Activated CD4-positive, alpha-beta memory T cell treated with anti-CD3 and anti-CD28 coated beads, Interleukin-2, amount 10 ng/mL, durations not matched to agents 7 days and 5 days (primary cell): ENCODE measurements at places on chromosomes 3 and 15. TPM values are rescaled to one million over a fixed set of nuclear protein-coding genes. Genes with fewer than 3 reads are reported as not detected.

The ZNF639 gene
- total RNA-seq = 31.5 TPM

The C15orf62 gene
- 1.2 TPM for total RNA-seq

The TRIM42 gene
- total RNA-seq = not detected

The ZIC1 gene
- not detected for total RNA-seq

The MEX3B gene
- total RNA-seq = 0.91 TPM

The CACNA2D2 gene
- total RNA-seq = 0.55 TPM

The SI gene
- not detected for total RNA-seq

The ALG1L2 gene
- total RNA-seq = not detected

The ZNF445 gene
- 19.6 TPM for total RNA-seq

The SIDT1 gene
- 25.5 TPM for total RNA-seq

The RBPMS2 gene
- total RNA-seq = not detected

The ISLR2 gene
- 0.08 TPM for total RNA-seq

The TMCO5A gene
- total RNA-seq = not detected

The GPR62 gene
- not detected for total RNA-seq

GRCh38 chr15:68154923-68155559 lies 50.1 kb downstream of the CALML4 start:
- no peak overlapping the region for H3K27ac ChIP-seq
- H3K4me1 ChIP-seq = no peaks in the 10 kb centered on the region
- DNase-seq = no peak
- H3K36me3 ChIP-seq = peaks cover 31% of the 10 kb centered on the region
- no peaks in the 10 kb centered on the region for H3K27me3 ChIP-seq

DNA sequence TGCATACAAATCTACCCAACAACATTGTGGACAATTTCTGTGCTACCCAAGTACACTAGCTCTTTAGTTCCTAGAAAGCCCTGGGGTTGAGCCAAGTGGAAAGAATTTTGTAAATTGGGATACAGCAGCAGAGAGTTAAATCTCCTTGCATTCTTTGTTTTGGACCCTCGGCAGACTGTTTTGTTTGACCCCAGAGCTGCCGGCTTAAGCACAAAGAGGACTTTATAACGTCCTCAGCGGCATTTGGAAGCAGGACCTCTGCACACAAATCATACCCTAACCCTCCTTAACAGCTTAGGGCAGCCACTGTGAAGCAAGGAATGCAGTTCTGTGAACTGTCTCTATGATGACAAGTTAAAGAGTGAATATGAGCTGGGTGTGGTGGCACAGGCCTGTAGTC lies 415.3 kb downstream of the CNTN4 start:
- no peaks in the 10 kb centered on the region for H3K27me3 ChIP-seq
- H3K4me3 ChIP-seq = no peak overlapping the region
- H3K36me3 ChIP-seq = no peaks in the 10 kb centered on the region
- no peak overlapping the region for H3K27ac ChIP-seq
- DNase-seq = no peak

DNA sequence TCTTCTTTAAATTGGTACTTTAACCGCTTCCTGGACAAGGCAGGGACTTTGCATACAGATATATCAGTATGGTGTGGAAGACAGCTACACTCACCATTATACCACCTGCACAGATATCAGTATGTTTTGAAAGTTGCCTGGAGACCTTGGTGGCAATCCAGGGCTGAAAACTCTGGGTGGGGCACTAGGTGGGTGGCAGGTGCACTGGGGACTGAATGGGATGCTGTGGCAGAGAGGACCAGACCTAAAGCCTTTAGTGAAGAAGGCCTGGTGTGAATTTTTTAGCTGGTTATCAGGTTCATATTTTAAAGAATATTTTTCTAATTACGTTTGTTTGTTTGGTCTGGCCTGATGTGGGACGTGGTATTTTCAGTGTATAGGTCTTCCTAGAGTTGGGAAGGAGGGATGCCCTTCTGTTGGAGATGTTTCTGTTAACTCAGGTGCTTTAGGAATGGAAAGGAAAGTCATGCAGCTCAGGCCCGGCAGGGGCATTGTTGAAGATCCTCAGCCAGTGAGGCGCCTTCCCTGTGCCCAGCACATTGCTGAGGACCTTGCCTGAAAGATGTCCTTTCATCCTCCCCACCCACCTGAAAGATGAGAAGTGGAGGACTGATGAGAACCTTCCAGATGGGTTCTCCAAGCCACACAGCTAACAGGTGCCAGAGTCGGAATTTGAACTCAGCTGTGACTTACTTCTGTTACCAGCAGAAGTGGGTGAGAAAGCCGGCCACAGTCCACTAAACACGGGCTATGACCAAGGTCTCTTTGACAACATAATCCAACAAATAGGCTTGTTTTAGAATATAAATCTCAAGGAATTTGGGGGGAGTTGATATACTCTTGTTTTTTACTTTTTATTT lies 77.3 kb downstream of the APBA2 start:
- H3K27ac ChIP-seq = no peak overlapping the region
- DNase-seq = no peak
- peaks cover 3% of the 10 kb centered on the region for H3K4me1 ChIP-seq
- no peaks in the 10 kb centered on the region for H3K36me3 ChIP-seq

GRCh38 chr3:86867982-86868381 lies 123.0 kb downstream of the VGLL3 start:
- H3K36me3 ChIP-seq = no peaks in the 10 kb centered on the region
- H3K4me3 ChIP-seq = no peak overlapping the region
- H3K27ac ChIP-seq = no peak overlapping the region
- no peaks in the 10 kb centered on the region for H3K4me1 ChIP-seq
- no peaks in the 10 kb centered on the region for H3K27me3 ChIP-seq

DNA sequence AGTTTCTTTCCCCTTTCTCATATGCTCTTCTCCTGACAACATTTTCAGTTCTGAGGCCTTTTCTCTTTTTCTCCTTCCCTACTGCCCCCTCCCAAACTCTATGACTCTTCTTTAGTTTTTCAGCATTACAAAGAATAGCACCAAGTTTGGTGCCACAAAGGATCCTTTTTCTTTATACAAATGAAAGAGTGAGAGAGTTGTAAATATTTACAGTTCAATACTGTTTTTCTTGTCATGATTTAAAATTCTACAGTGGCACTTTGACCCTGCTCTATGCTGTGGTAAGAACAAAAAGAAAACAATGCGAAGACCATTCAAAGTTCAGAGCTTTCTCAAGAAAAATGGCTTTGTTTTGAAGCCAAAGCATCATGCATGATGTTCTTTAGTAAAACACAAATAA lies 667.9 kb upstream of the SGO1 start:
- DNase-seq = no peak
- H3K36me3 ChIP-seq = no peaks in the 10 kb centered on the region
- no peaks in the 10 kb centered on the region for H3K4me1 ChIP-seq

DNA sequence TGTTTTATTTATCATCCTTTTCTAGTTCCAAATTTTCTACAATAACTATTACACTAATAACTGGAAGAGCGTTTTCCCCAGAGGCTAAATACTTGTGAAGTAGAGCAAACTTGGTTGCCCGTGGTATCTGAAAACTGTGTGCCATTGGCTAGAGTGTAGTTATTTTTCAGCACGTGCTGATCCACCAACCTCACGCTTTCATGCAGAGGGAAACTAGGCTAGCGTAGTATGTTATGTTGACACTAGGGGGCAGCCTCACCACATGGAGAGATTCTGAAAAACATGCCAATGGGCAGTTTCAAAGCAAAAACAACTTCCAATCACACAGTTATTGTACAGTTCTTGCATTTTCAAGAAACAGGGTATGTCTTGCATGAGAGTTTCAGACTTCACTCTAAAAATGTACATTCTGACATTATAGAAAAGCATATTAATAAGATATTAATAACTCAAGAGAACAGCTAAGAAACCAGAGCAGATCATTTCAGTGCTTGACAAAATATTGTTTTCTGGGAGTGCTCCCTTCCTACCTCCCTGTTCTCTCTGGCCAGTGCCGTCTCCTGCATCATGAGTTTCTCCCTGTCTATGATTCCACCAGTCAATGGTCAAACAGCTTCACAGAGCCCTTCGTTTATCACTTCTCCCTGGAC lies 39.7 kb downstream of the SPATA12 start:
- H3K4me1 ChIP-seq = peaks cover 2% of the 10 kb centered on the region
- H3K27me3 ChIP-seq = no peaks in the 10 kb centered on the region
- H3K4me3 ChIP-seq = no peak overlapping the region

GRCh38 chr3:142574665-142575064 lies 3.9 kb downstream of the ATR start:
- H3K4me1 ChIP-seq = peaks cover 42% of the 10 kb centered on the region
- no peak overlapping the region for H3K27ac ChIP-seq
- DNase-seq = no peak
- no peaks in the 10 kb centered on the region for H3K27me3 ChIP-seq
- H3K4me3 ChIP-seq = no peak overlapping the region

DNA sequence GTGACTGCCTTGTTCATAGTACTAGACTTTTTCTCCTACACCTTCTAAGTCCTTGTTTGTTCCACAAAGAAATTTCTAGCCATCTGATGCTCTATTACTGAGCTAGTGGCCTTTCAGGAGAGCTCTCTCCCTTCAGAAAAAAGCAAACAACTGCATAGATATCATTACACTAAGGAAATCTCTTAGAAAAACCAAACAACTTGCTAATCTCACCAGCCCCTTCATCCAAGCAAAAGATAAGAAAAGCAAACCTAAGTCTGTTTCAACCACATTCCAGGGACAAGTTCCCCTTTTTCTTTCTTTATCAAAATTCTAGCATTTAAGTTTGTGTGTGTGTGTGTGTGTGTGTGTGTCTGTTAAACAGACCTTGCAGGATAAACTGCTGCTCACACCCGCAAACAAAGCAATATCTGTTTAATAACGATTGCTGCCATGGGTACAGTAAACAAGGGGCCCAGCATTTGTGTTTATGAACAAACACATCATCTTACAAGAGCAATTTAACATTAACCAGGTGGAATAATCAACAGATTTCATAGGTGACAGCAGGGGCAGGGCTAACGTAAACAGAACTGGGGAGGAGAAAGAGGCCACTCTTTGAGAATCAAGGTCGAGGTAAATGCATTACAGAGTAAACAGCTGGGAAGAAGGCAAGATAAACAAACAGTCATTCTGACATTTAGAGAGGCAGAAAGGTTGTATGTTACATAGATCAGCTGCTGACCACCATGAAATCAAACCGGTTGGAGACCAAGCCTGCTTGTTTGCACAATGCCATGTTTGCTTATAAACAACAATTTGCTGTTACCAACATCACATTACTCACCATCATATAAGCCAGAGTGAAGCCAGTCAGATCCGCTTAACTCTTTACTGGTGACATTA lies 375.1 kb downstream of the FOXP1 start:
- DNase-seq = no peak
- H3K36me3 ChIP-seq = no peaks in the 10 kb centered on the region
- no peaks in the 10 kb centered on the region for H3K27me3 ChIP-seq
- no peak overlapping the region for H3K27ac ChIP-seq

DNA sequence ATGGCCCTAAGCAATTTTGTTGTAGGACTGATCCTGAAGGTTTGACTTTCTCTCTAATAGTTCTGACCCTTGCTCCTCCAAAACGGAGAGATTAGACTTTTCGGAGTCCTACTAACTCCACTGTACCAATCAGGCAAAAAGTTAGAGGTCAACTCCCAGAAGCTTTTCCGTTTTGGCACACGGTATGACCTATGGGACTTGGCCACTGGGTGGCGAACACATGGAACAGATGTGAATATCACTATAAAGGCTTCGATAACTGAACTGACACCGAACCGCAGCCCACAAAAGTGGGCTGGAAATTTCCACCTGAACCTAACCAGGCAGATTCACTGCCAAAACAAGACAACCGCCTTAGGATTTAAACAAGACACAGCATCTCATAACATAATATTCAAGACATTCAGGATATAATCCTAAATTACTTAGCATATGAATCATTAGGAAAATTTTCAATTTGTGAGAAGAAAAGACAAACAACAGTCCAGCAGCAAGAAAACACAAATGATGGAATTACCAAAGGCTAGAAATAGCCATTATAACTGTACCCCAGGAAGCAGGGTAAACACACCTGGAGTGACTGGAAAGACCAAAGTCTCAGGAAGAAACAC lies 12.2 kb upstream of the TM2D3 start:
- no peak overlapping the region for H3K27ac ChIP-seq
- no peaks in the 10 kb centered on the region for H3K4me1 ChIP-seq
- H3K27me3 ChIP-seq = no peaks in the 10 kb centered on the region
- H3K4me3 ChIP-seq = no peak overlapping the region
- no peak for DNase-seq

DNA sequence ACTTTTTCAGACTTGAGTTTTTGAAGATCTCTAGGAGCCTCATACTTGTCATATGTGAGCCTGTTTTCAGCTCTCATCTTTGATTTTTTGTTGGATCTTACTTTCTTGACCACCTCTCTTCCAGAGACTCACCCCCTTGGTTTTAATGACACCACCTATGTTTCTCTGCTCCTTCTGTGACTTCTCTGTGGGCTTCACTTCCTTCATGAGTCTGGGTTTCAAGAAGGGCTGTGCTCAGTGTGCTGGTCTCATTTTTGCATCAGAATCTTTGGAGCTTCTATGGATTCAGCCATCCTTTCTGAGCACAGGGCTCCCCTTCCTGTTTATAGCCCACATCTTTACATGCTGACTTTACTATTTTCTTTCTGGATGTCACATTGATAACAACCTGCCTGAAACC lies 17.7 kb downstream of the PPM1L start:
- H3K36me3 ChIP-seq = no peaks in the 10 kb centered on the region
- H3K4me3 ChIP-seq = no peak overlapping the region
- DNase-seq = no peak
- H3K27ac ChIP-seq = no peak overlapping the region
- peaks cover 15% of the 10 kb centered on the region for H3K4me1 ChIP-seq
- peaks cover 1% of the 10 kb centered on the region for H3K27me3 ChIP-seq

GRCh38 chr15:33198541-33198940 lies 4.0 kb upstream of the FMN1 start:
- no peak for DNase-seq
- no peak overlapping the region for H3K27ac ChIP-seq
- peaks cover 37% of the 10 kb centered on the region for H3K27me3 ChIP-seq
- H3K4me3 ChIP-seq = no peak overlapping the region
- H3K36me3 ChIP-seq = no peaks in the 10 kb centered on the region

GRCh38 chr15:100891307-100892012 lies 11.8 kb downstream of the ALDH1A3 start:
- no peak overlapping the region for H3K4me3 ChIP-seq
- H3K27ac ChIP-seq = no peak overlapping the region

- no peaks in the 10 kb centered on the region for H3K36me3 ChIP-seq
- peaks cover 12% of the 10 kb centered on the region for H3K4me1 ChIP-seq
- peaks cover 17% of the 10 kb centered on the region for H3K27me3 ChIP-seq
- no peak overlapping the region for H3K27ac ChIP-seq
- no peak overlapping the region for H3K4me3 ChIP-seq
Observed at GRCh38 chr3:188948281-188948996, 223.3 kb upstream of the TPRG1 start.

DNA sequence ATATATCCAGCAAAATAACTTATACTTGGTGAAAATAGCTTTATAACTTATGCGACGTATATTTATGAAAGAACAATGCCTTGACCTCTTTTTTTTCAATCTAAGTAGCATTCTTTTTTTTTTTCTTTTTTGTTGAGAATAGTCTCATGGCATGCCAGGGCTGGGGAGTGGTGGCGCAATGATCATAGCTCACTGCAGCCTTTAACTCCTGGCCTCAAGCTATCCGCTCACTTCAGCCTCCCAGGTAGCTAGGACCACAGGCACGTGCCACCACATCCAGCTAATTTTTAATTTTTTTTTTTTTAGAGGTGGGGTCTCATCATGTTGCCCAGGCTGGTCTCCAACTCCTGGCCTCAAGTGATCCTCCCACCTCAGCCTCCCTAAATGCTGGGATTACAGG lies 43.5 kb downstream of the RAB8B start:
- H3K27ac ChIP-seq = peak overlapping the region; percentile 31
- H3K4me1 ChIP-seq = peaks cover 56% of the 10 kb centered on the region
- no peak overlapping the region for H3K4me3 ChIP-seq
- H3K36me3 ChIP-seq = peaks cover 29% of the 10 kb centered on the region
